ENCODE measurements at places on chromosomes 6 and 20.

DNA sequence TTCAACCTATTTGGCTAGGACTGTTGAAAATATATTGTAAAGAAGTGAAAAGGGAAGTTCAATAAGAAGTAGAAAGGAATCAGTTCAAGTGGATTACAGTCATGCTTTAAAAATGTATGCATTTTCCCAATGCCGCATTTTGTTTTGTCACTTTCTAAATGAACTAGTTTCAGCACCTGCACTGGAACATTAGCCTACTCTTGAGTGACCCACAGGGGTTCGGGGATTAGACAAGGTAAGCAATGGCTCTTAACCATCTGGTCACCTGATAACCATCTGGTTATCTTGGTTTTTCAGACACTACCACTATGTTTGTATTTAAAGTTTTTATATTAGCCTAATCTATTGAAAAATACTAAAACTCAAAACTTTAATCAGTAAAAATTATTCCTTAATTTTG, 97.6 kb downstream of the CD164 start:
- no peak for DNase-seq

DNA sequence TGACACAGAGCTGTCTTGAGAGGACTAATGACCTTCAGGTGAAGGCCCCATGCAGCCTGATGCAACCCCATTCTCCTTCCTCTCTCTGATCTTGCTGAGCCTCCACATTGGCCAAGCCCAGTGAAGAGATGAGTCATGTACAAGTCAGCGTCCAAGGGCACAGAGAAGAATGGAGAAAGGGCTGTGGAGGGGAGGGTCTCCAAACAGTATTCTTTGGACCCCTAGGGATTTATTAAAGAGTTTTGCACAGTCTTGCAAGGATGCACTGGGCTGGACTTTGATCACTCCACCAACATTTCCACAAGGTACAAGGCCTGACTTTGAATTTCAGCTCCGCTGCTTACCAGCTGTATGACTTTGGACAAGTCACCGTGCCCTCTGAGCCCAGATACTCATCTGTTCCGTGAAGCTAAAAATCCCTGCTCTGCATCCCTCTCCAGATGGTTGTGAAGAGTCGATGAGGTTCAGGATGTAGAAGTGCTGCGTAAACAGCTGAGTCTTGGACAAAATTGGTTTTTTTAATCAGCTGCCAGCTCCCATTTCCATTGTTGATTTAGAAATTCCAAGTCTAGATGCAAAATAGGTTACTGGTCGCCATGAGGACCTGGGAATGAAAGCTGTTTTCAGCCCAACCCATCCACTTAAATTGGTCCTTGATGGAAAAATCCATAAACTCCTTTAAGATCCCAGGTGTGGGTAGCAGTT, 14.1 kb upstream of the KCNG1 start:
- DNase-seq, result no peak

GRCh38 chr6:29675561-29675960, 5.4 kb downstream of the ZFP57 start:
- no peak for DNase-seq

DNA sequence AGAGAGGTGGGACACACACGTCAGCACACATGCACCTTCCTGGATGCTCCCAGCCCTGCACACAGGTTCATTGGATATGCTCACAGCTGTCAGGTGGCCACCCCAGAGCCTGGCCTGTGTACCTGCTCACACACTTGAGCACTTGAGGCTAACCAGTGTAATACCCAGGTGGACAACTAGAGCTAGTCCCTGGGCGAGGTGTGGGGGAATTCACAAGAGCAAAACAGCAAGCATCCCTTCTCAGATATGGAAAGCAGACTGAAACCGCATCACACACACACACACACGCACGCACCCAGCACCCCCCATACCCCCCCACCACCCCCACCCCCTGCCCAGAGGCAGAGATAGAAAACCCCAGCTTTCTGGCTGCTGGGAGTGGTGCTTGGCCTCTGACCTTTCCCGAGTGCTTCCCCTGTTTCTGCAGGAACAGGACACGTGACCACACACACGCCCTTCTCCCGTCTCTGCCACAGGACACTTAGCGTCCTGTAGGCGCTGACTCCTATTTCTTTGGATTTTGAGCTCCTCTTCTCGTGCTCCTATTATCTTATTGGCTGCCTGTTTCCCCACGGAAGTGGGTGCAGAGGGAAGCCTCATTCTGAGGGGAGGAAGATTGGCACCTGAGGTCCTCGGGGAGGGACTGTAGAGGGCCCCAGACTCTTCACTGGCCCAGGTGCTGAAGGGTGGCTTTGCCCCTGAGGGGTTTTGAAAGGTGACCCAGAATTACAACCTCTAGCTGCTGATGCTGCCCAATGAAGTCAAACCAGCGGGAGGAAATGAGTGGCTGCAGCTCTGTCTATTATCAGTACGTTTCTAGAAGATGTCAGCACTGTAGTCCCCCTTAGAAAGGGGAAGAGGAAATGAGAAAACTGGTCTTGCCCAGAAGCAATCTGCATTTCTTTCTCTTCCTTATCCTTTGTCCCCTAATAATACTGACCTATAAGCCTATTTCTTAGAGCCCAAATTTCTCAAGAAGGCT, 65.8 kb downstream of the SYTL3 start:
- DNase-seq, result no peak

DNA sequence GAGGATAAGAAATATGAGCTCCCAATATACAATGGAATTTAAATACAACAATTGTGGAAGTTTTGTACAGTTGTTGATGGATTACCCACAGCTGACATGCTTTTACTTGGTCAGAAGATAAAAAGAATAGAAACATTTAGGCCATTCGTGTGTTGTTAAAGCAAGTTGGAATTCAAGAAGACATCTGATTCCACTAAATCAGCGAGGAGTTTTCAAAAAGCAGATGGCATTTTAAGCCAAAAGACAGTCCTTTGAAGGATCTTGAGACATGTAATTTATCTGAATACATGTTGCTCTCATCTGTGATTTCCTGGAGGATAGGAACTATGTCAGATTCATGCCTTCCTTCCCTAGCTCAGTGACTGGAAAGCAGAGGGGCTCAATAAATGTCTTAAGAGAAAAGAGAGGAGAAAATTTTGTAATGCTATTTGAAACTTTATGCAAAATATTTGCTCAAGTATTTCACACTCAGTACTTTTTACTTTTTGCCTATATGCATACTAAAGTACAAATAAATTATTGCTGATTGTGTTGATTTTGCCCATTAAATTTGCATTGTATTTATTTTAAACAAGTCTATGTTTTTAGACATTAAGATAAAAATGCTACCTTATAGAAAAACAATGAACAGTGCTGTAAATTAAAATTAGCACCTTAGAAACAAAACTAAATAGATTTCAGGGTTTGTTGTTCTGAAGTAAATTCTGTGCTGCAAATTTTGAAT, 733.8 kb upstream of the FLRT3 start:
- no peak for DNase-seq

- no peak for DNase-seq
Observed at GRCh38 chr6:82015526-82015925, 232.0 kb downstream of the IBTK start.

GRCh38 chr20:4136967-4137334, 121.6 kb upstream of the RNF24 start:
- no peak for DNase-seq

DNA sequence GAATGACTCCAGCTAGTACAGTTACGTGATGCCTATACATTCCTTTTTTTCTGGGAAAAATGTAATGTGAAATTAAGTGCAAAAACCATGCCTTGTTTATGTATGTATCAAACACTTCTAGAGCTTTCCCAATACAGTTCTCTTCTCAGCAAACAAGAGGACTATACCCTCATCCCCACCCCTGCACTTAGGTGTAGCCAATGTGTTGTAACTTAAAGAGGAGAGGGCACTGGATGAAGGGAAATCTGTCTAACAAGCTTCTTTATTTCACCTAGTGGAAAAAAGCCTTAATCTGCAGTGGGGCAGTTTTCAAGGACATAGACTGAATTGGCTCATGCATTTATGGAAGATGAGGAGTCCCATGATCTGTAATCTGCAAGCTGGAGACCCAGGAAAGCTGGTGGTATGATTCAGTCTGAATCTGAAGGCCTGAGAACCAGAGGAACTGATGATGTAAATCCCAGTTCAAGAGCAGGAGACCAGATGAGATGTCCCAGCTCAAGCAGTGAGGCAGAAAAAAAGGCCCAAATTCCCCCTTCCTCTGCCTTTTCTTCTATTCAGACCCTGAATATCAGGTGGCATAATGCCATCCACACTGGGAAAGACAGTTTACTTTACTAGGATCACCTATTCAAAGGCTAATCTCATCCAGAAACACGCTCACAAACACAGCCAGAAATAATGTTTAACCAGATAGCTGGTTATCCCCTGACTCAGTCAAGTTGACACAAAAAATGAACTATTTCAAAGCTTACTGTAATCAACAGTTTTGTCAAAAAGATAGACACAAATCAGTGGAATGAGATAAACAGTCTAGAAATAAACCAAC, 25.8 kb upstream of the SLC17A3 start:
- DNase-seq, result no peak

GRCh38 chr20:59146780-59147565, 16.6 kb upstream of the ZNF831 start:
- no peak for DNase-seq

- no peak for DNase-seq
Observed at GRCh38 chr6:69391106-69391505, 405.7 kb downstream of the LMBRD1 start.

- DNase-seq, result peak; percentile 53
Observed at GRCh38 chr20:32483351-32484224, 101.5 kb downstream of the NOL4L start.

- no peak for DNase-seq
Observed at GRCh38 chr6:155647354-155647753, 191.7 kb upstream of the NOX3 start.

- no peak for DNase-seq
Observed at GRCh38 chr6:2950713-2951112, 20.7 kb downstream of the SERPINB6 start.

GRCh38 chr20:54929191-54929590, 453.8 kb downstream of the DOK5 start:
- no peak for DNase-seq

- peak; percentile 76 for DNase-seq
Observed at GRCh38 chr20:36572701-36573102, 695 bp upstream of the TGIF2 start.

- DNase-seq, result no peak
Observed at GRCh38 chr6:168045706-168046620, 33.0 kb downstream of the FRMD1 start.

- DNase-seq, result no peak
Observed at GRCh38 chr6:112298021-112298745, 43.8 kb upstream of the LAMA4 start.

- DNase-seq, result peak; percentile 78
Observed at GRCh38 chr6:149317644-149318571, at the start of gene TAB2. TSS of gene TAB2 (plus strand) at chr6:149317712. CDS start at chr6:149369998, 52,286 bp downstream.

DNA sequence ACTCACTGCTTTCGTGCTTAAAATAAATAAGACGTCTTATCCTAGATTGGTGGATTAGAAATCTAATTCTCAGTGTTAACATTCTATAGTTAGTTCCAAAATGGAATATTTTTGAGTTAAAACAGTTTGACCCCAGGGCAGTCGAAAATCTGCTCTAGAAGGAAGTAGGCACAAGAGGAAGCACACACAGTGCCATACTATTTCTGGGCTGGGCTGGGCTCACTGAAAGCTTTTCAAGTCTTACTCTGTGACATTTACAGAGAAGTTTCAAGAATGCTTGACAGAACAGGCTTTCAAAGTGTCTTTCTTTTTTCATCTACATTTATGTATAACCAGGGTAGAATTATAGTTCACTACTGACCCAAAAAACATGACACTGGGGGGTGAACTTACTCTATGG, 209.8 kb downstream of the SOD2 start:
- DNase-seq, result no peak

DNA sequence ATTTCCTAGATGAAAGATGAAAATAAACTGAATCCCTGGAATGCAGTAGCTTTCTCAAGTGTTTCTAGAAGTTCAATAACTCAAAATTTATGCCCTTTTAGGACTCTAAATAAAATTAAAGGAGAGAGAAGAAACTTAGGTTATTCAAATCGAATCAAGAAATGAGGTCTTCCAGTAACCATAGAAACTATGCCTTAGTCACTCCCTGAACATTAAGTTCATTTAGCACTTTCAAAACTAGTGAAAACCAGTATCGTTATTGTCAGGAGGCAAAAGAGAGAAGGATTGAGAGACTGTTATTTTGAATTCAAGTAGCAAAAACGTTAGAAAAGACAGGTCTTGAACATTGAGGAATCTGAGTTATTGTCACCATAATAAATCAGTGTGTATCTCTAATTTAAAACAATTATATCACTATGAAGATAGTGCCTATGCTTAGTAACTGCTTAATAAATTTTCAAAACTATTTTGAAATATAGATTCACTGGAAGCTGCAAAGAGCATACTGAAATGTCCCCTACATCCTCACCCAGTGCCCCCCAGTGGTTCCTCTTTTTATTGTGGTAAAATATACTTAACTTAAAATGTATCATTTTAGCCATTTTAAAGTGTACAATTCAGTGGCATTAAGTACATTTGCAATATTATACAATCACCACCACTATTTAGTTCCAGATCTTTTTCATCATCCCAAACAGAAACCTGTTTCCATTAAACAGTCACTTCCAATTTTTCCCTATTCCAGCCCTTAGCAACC, 4.6 kb downstream of the RPP21 start:
- DNase-seq, result no peak

DNA sequence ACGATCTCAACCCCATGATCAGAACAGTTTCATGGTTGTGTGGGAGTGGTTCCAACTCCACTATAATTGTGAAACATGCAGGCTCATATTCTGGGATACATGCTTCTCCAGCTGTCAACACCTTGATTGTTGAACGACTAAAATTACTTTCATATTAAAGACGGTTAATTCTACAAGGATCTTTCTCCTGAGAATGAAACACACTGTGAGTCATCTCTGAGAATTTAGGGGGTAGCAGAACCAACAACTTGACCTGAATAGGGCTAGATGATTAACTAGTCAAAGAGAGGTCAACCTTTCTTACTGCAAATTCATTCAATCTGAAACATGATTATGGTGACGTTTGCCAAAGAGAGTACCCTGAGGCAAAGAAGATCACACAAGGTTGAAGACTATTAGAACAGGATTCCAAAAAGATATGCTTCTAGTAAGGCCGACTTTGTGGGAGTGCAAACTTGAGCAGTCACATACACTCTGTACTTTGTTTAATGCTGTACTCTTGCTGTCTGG, 175.2 kb upstream of the CITED2 start:
- no peak for DNase-seq

- DNase-seq, result no peak
Observed at GRCh38 chr6:125375821-125376220, 74.1 kb upstream of the HDDC2 start.

- DNase-seq, result peak; percentile 91
Observed at GRCh38 chr6:3023663-3024483, 24.2 kb downstream of the NQO2 start.

GRCh38 chr6:100473182-100473581, 8.5 kb upstream of the SIM1 start:
- no peak for DNase-seq

GRCh38 chr20:21521596-21522480, 8.0 kb upstream of the NKX2-2 start:
- no peak for DNase-seq

DNA sequence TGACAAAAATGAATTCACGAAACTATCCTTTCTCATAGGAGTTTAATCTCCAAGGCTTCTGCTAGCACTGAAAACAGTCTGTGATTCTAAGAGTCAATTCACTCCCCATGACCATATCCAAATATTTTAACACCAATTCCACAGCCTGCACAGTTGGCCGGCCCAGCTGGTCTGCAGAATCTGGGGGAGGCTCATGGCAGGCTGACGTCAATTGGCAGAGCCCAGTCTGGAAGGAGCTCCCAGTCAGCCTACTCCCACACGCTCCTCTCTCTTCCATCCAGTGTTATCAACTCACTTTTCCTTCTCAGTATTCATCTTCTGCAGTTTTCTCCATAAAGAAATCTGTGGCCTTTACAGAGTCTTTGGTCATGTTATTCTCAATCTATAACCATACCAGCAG, 111.0 kb downstream of the TBXT start:
- no peak for DNase-seq

- no peak for DNase-seq
Observed at GRCh38 chr20:58012731-58013510, 215.5 kb downstream of the ANKRD60 start.
